Natural killer cell (primary cell): ENCODE measurements at places on chromosomes 5 and 9.

- no peaks in the 10 kb centered on the region for H3K4me1 ChIP-seq
- H3K27ac ChIP-seq = no peak overlapping the region
- no peak overlapping the region for H3K4me3 ChIP-seq
- DNase-seq = no peak
- H3K36me3 ChIP-seq = no peaks in the 10 kb centered on the region
These were observed 30.2 kb downstream of the PAEP start for GRCh38 chr9:135591506-135592330.

GRCh38 chr5:54832045-54832444 lies 153.3 kb downstream of the ESM1 start:
- H3K4me1 ChIP-seq = peaks cover 10% of the 10 kb centered on the region
- H3K27me3 ChIP-seq = no peaks in the 10 kb centered on the region
- H3K36me3 ChIP-seq = no peaks in the 10 kb centered on the region
- no peak for DNase-seq

DNA sequence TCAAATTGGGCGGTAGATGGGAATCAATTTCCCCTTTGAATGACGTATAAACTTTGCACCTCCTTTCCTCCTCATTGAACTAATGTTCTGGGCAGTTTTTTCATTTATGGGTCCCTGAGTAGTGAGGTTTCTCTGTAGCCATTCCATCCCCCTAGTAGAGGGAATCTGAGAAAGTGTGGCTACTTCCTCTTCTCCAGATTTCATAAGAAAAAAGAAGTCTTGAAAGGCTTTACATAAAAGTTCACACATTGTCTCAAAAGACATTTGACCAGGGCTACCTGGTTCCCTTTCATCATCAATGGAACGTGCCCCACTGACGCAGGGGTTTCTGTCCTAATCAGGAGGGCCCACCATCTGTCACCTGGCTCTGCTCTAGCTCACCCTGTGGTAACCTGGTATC lies 57.3 kb downstream of the CTSL start:
- H3K27me3 ChIP-seq = no peaks in the 10 kb centered on the region
- no peak for DNase-seq
- H3K4me3 ChIP-seq = no peak overlapping the region

- no peaks in the 10 kb centered on the region for H3K27me3 ChIP-seq
- no peak for DNase-seq
- no peak overlapping the region for H3K27ac ChIP-seq
- no peaks in the 10 kb centered on the region for H3K36me3 ChIP-seq
- no peak overlapping the region for H3K4me3 ChIP-seq
These were observed 14.1 kb upstream of the AK3 start for GRCh38 chr9:4755026-4755609.

GRCh38 chr9:125829743-125830142 lies 82.6 kb downstream of the PBX3 start:
- no peaks in the 10 kb centered on the region for H3K36me3 ChIP-seq
- peaks cover 3% of the 10 kb centered on the region for H3K4me1 ChIP-seq
- DNase-seq = peak; percentile 84
- no peaks in the 10 kb centered on the region for H3K27me3 ChIP-seq
- peak overlapping the region; percentile 33 for H3K4me3 ChIP-seq
- peak overlapping the region; percentile 63 for H3K27ac ChIP-seq

- no peaks in the 10 kb centered on the region for H3K4me1 ChIP-seq
- no peaks in the 10 kb centered on the region for H3K27me3 ChIP-seq
- no peak overlapping the region for H3K27ac ChIP-seq
These were observed 196.8 kb downstream of the SH3GL2 start for GRCh38 chr9:17775656-17776055.

DNA sequence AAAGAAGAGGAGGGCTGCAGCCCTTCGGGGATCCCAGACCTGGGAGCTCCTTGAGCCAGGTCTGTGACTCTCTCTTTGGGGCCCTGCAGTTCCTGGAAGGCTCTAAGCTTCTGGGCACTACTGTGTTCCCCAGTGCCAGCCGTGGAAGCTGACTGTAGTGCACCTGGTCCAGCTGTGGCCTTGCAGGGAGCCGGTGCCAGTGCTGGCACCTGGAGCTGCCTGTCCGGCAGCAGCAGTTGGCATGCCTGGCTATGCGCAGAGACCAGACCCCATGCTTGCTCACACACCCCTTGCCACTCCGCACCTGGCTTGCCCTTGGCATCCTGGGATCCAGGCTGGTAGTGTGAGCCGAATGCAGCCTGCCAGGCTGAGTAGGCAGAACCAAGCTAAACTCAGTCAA lies 91.0 kb upstream of the PUM3 start:
- H3K4me3 ChIP-seq = no peak overlapping the region
- H3K4me1 ChIP-seq = no peaks in the 10 kb centered on the region
- H3K27me3 ChIP-seq = no peaks in the 10 kb centered on the region

GRCh38 chr5:19978476-19978875 lies 9.5 kb downstream of the CDH18 start:
- no peaks in the 10 kb centered on the region for H3K27me3 ChIP-seq
- no peak for DNase-seq
- H3K36me3 ChIP-seq = no peaks in the 10 kb centered on the region
- H3K27ac ChIP-seq = no peak overlapping the region
- H3K4me3 ChIP-seq = no peak overlapping the region

GRCh38 chr9:121992571-121993212 lies 100.4 kb downstream of the TTLL11 start:
- no peaks in the 10 kb centered on the region for H3K27me3 ChIP-seq
- no peaks in the 10 kb centered on the region for H3K36me3 ChIP-seq
- no peaks in the 10 kb centered on the region for H3K4me1 ChIP-seq
- H3K4me3 ChIP-seq = no peak overlapping the region
- no peak overlapping the region for H3K27ac ChIP-seq
- DNase-seq = peak; percentile 20

- no peak for DNase-seq
- no peaks in the 10 kb centered on the region for H3K27me3 ChIP-seq
- H3K27ac ChIP-seq = no peak overlapping the region
- no peaks in the 10 kb centered on the region for H3K4me1 ChIP-seq
- no peaks in the 10 kb centered on the region for H3K36me3 ChIP-seq
These were observed 70.8 kb downstream of the PRELID2 start for GRCh38 chr5:145764325-145764724.

DNA sequence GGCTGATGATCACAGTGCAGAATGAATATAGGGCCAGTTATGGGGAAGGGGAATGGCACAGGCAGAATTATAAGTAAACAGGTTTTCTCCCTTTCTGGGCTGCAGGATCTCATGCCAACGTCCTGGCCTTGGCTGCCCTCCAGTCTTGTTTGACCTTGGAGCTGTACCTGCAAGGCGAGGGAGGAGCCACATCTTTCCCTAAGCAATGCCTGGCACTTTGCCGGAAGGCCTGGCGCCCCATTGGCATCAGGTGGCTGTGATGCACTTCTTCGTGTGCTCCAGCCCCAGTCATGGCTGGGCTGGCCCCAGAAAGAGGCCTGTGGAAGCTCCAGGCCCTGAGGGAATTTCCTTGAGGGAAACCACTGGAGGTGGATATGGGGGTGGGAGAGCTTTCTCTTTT lies 16.7 kb upstream of the IQGAP2 start:
- no peak overlapping the region for H3K4me3 ChIP-seq
- H3K27me3 ChIP-seq = no peaks in the 10 kb centered on the region
- peaks cover 18% of the 10 kb centered on the region for H3K4me1 ChIP-seq
- H3K36me3 ChIP-seq = no peaks in the 10 kb centered on the region
- DNase-seq = no peak

- no peak overlapping the region for H3K27ac ChIP-seq
- DNase-seq = no peak
- no peaks in the 10 kb centered on the region for H3K27me3 ChIP-seq
- H3K36me3 ChIP-seq = no peaks in the 10 kb centered on the region
- no peaks in the 10 kb centered on the region for H3K4me1 ChIP-seq
These were observed 913.8 kb downstream of the TLE1 start for GRCh38 chr9:80775530-80775929.

DNA sequence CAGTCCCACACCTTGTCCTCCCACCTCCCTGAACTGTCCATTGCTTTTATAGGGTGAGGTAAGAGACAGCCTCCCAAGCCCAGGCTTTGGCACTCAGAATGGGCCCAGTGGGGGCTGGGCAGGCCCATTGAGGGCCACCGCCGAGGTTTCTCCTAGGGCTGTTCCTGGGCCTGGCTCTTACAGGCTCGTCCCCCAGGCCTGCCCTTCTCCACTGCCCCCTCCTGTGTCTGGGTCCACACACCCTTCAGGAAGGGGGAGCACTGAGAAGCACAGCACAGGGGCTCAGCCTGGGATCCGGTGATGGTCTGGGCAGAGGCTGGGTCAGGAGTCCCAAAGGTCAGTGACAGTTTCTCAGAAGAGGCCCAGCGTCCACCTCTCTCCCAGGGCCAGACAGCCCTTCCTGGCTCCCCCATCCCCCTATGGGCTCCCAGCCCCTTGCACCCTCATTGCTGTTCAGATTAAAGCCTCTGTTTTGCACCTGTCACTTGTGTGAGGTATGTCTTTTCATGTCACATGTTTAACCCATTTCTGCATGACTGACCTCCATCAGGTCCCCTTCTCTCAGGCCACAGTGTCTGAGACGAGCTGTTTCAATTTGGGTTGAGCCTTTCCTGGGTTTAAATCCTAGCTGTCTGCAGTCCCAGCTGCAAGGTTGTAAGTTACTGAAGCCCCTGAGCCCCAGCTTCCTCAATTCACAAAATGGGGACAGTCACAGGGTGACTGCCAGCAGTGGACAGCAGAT lies 29.4 kb downstream of the IER5L start:
- peaks cover 20% of the 10 kb centered on the region for H3K36me3 ChIP-seq
- no peak overlapping the region for H3K27ac ChIP-seq
- H3K4me1 ChIP-seq = peaks cover 4% of the 10 kb centered on the region
- no peak for DNase-seq
- H3K4me3 ChIP-seq = no peak overlapping the region
- no peaks in the 10 kb centered on the region for H3K27me3 ChIP-seq

GRCh38 chr5:170021506-170021905 lies 41.2 kb upstream of the INSYN2B start:
- H3K4me3 ChIP-seq = no peak overlapping the region
- no peaks in the 10 kb centered on the region for H3K4me1 ChIP-seq
- H3K27ac ChIP-seq = no peak overlapping the region
- DNase-seq = no peak
- no peaks in the 10 kb centered on the region for H3K27me3 ChIP-seq

- no peak for DNase-seq
- no peaks in the 10 kb centered on the region for H3K27me3 ChIP-seq
- no peak overlapping the region for H3K4me3 ChIP-seq
- no peak overlapping the region for H3K27ac ChIP-seq
- H3K4me1 ChIP-seq = peaks cover 2% of the 10 kb centered on the region
- H3K36me3 ChIP-seq = peaks cover 3% of the 10 kb centered on the region
These were observed 18.5 kb downstream of the MRPS27 start for GRCh38 chr5:72301557-72301956.

DNA sequence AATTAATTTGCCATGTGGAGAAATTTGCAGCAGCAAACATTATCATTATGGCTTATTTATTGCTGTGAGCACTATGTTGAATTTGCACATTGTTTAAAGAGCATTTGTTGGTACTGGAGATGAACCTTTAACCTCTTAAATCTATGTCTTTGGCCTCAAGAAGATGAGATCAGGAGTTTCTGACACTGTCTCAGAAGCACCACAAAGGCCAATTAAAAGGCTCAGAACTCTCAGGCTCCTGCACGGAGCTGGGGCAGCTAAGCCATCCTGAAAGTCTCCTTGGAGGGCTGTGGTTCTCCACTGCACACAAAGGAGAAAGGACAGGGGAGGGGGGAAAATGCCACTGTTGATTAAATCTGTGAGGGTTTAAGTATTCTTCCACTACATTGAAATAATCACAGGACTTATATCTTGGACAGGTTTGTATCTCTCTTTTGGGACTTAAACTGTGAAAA lies 33.1 kb downstream of the ZNF366 start:
- H3K4me1 ChIP-seq = no peaks in the 10 kb centered on the region
- no peaks in the 10 kb centered on the region for H3K36me3 ChIP-seq
- DNase-seq = no peak
- H3K4me3 ChIP-seq = no peak overlapping the region

- no peaks in the 10 kb centered on the region for H3K27me3 ChIP-seq
- H3K4me3 ChIP-seq = no peak overlapping the region
- no peaks in the 10 kb centered on the region for H3K36me3 ChIP-seq
- no peak overlapping the region for H3K27ac ChIP-seq
- H3K4me1 ChIP-seq = peaks cover 16% of the 10 kb centered on the region
- no peak for DNase-seq
These were observed 2.5 kb upstream of the CPLANE1 start for GRCh38 chr5:37251665-37252064.

GRCh38 chr5:116557669-116558271 lies 16.9 kb downstream of the SEMA6A start:
- no peak for DNase-seq

DNA sequence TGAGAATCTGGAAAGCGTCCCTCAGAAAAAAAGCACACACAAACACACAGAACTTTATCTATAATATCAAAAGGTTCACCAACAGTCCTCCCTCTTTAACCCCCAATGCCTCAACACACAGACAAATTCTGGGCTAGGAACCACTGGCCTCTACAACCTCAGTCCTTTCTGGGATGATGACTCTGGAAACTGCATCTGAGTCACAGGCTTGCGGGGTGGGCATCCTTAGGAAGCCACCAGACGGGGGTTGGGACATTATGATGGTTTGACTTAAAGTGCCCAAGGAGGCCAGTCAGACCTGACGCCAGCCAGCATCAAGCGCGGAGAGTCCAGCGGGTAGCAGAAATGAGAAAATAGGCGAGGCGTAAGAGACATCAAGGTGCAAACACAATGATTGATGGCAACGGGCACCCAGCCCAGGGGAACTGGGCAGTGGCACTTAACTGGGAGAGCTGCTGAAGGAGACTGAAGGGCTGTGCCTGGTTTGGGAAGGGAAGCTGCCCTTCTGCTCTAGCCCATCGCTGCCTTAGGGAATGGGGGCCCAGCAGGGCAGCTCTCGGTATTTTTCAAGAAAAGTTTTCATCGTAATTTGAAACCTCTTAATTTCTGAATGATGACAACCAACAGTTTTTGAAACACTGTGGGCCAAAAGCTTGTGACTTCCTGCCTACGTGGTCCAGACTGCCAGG lies 20.7 kb downstream of the SPRY4 start:
- no peak overlapping the region for H3K27ac ChIP-seq
- H3K4me1 ChIP-seq = peaks cover 9% of the 10 kb centered on the region
- no peak overlapping the region for H3K4me3 ChIP-seq
- H3K36me3 ChIP-seq = no peaks in the 10 kb centered on the region
- DNase-seq = no peak

GRCh38 chr9:79256691-79257213 lies 315.0 kb upstream of the TLE4 start:
- H3K27ac ChIP-seq = no peak overlapping the region
- H3K27me3 ChIP-seq = peaks cover 4% of the 10 kb centered on the region
- no peaks in the 10 kb centered on the region for H3K36me3 ChIP-seq
- H3K4me1 ChIP-seq = no peaks in the 10 kb centered on the region
- H3K4me3 ChIP-seq = no peak overlapping the region

DNA sequence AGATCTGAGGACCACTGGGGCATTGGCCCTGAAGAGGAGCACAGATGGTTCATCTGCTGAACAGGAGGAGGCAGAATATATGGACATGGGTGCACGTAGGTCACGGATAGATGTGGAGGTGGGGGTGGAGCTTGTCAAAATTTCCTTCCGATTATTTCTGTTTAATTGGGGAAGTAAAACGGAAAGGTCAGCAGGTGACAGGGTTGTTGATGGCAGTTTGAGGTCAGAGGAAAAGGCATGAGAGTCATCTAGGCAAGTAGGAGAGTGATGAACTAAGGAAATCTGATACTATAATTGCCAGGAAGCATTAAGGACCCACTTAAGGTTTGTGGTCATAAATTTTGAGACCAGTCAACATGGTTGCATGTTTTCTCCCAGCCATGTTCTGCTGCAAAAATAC lies 8.4 kb upstream of the FAM81B start:
- no peak overlapping the region for H3K27ac ChIP-seq
- no peak for DNase-seq
- H3K36me3 ChIP-seq = no peaks in the 10 kb centered on the region

- H3K27me3 ChIP-seq = peaks cover 8% of the 10 kb centered on the region
- no peaks in the 10 kb centered on the region for H3K4me1 ChIP-seq
- H3K36me3 ChIP-seq = no peaks in the 10 kb centered on the region
- H3K27ac ChIP-seq = no peak overlapping the region
- H3K4me3 ChIP-seq = no peak overlapping the region
- no peak for DNase-seq
These were observed 6.0 kb downstream of the RASGEF1C start for GRCh38 chr5:180202939-180203573.
